ENCODE measurements at places on chromosomes 6 and 20.

- DNase-seq: no peak
These were observed 146.3 kb downstream of the SOX4 start for GRCh38 chr6:21739838-21740237.

DNA sequence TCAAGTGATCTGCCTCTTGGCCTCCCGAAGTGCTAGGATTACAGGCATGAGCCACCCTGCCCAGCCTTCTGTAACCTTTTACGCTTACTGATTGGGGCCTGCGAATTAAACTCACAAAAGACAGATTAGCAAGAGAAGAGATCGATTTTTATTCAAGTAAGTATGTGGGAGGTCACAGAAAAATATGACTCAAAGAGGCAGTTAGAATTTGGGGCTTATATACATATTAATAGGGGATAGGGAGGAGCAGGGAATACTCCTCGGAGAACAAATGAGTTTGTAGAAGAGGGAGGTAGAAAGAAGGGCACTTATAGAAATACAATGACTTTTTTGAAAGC lies 78.9 kb downstream of the CD24 start:
- no peak for DNase-seq

DNA sequence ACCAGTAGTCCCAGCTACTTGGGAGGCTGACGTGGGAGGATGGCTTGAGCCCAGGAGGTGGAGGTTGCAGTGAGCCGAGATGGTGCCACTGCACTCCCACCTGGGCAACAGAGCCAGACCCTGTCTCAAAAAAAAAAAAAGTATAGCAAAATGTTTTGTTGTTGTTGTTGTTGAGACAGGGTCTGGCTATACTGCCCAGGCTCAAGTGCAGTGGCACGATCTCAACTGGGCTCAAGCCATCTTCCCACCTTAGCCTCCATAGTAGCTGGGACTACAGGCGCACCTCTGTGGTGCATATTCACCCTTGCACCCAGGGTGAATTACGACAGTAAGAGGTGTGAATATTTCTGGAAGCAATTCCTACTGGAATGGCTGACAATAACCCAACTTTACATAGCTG lies 11.4 kb upstream of the UBR2 start:
- DNase-seq: no peak

GRCh38 chr6:143078468-143079324 lies 18.0 kb downstream of the AIG1 start:
- no peak for DNase-seq

- DNase-seq: no peak
These were observed 703 bp downstream of the EPHA7 start for GRCh38 chr6:93418408-93419303.

GRCh38 chr6:170423030-170423429 lies 116.5 kb downstream of the FAM120B start:
- no peak for DNase-seq

DNA sequence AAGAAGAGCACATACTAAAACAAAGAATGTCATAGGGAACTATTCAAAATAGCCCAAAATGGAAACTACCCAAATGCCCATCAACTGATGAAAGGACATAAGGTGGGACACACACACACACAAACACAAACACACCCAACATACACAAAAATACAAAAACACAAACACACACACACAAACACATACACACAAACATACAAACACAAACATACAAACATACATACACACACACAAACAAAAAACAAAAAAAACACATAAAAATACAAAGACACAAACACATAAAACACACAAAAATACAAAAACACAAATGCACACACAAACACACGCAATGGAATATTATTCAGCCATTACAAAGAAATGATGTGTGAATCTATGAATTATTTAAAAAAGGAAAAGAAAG lies 203.6 kb downstream of the ERMARD start:
- DNase-seq: no peak

DNA sequence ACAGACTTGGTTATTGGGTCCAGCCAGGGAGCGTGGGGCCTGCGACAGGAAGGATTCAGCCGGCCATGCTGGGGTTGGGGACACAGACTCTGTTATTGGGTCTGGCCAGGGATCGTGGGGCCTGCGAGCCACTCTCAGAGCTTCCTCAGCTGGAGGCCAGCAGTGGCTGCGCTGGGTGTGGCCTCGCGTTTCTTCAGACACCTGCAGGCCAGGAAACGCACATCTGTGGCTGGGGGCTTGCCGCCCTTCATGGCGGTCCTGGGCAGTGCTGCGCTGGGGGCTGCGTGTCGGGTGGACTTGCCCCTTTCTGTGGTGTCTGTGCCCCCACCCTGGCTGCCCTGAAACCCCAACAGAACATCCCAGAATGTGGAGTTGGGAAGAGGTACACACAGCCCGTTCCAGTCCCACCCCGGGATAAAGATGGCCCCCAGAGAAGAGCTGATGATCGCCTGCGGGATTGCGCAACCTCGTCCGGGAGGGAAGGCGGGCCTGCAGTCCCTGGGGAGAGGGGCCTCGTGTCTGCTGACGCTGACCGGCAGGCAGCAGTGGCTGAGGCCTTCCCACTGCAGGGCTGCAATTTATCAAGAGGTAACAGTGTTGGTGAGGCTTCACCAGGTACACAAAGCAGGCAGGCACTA lies 16.9 kb upstream of the MTG2 start:
- no peak for DNase-seq

- DNase-seq: no peak
These were observed 5.8 kb upstream of the ABHD16B start for GRCh38 chr20:63855363-63856097.

GRCh38 chr6:37114612-37115011 lies 55.3 kb upstream of the PIM1 start:
- no peak for DNase-seq

DNA sequence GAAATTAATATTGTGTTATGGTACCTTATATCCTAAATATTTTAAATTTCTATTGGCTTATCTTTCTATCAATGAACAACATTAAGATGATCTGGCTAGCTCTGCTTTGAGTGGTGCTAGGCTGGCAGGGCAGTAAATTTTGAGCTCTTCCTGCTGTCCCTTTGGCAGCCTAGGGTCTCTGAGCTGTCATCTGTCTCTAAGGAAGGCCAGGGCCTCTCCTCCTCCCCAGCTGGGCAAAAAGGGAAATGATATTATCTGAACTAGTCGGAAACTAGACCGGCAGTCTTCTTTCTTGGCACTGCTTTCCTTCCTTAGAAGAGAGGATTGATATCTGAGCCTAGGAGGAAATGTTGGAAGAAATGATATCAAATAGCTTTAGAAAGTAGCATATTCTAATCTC lies 176.7 kb upstream of the BTBD3 start:
- no peak for DNase-seq
